ENCODE measurements at places on chromosomes 7 and 10. TPM values are rescaled to one million over a fixed set of nuclear protein-coding genes. Genes with fewer than 3 reads are reported as not detected.

The STMP1 gene
- total RNA-seq = 31.1 TPM

The AKR1C8 gene
- 0.16 TPM for total RNA-seq

The NUB1 gene
- 39.6 TPM for total RNA-seq

The SP4 gene
- 1.1 TPM for total RNA-seq

The ZPBP gene
- total RNA-seq = not detected

The JMJD1C gene
- 21.7 TPM for total RNA-seq

The EN2 gene
- 0.99 TPM for total RNA-seq

The ATRNL1 gene
- total RNA-seq = 0.14 TPM

The C10orf53 gene
- total RNA-seq = not detected

Measured in A549 treated with GW870086 at 1 μM for 4 hours (cell line).